ENCODE measurements at places on chromosomes 7 and 10.

GRCh38 chr7:110373416-110373815 is 717.5 kb upstream of the LRRN3 start:
- no peak overlapping the region for H3K27ac ChIP-seq
- no peaks in the 10 kb centered on the region for H3K27me3 ChIP-seq
- ATAC-seq = no peak
- no peaks in the 10 kb centered on the region for H3K36me3 ChIP-seq

GRCh38 chr7:119348491-119348890 is 924.5 kb upstream of the KCND2 start:
- no peaks in the 10 kb centered on the region for H3K36me3 ChIP-seq
- no peak for ATAC-seq
- H3K4me1 ChIP-seq = no peaks in the 10 kb centered on the region
- no peaks in the 10 kb centered on the region for H3K27me3 ChIP-seq

DNA sequence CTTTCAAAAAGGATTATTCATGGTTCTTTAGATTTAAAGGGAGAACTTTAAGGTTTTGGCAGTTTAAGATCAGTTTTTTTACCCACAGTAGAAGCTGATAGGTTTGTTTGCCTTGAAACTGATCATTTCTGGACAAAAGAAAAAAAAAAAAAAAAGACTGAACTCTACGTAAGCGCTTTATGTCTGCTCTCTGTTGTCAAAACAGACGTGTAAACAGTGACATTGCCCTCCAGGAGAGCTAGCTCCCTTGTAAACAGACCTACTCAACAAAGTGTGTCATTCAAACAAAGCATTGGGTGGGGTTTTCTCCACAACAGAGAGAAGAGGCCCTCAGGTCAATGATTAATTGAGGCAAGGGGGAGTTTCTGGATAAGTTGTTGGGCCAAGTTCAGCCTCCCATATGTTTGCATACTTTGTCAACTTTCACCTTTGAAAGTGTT is 568.1 kb upstream of the LRRN3 start:
- H3K36me3 ChIP-seq = no peaks in the 10 kb centered on the region
- H3K4me3 ChIP-seq = no peak overlapping the region
- H3K27me3 ChIP-seq = no peaks in the 10 kb centered on the region
- H3K27ac ChIP-seq = no peak overlapping the region

GRCh38 chr7:116912269-116912909 is 40.9 kb upstream of the ST7 start:
- no peak for ATAC-seq
- no peaks in the 10 kb centered on the region for H3K27me3 ChIP-seq
- no peak overlapping the region for H3K27ac ChIP-seq
- no peak overlapping the region for H3K4me3 ChIP-seq
- H3K4me1 ChIP-seq = no peaks in the 10 kb centered on the region

- no peak overlapping the region for H3K27ac ChIP-seq
- H3K4me1 ChIP-seq = no peaks in the 10 kb centered on the region
- no peak for ATAC-seq
- H3K36me3 ChIP-seq = peaks cover 100% of the 10 kb centered on the region
- H3K27me3 ChIP-seq = no peaks in the 10 kb centered on the region
- H3K4me3 ChIP-seq = no peak overlapping the region
These were observed 14.3 kb downstream of the ZNF282 start for GRCh38 chr7:149209518-149210269.

- no peak for ATAC-seq
- H3K27ac ChIP-seq = no peak overlapping the region
- no peaks in the 10 kb centered on the region for H3K27me3 ChIP-seq
- H3K4me1 ChIP-seq = no peaks in the 10 kb centered on the region
- no peaks in the 10 kb centered on the region for H3K36me3 ChIP-seq
These were observed 125.8 kb downstream of the ELMO1 start for GRCh38 chr7:37322831-37323230.

DNA sequence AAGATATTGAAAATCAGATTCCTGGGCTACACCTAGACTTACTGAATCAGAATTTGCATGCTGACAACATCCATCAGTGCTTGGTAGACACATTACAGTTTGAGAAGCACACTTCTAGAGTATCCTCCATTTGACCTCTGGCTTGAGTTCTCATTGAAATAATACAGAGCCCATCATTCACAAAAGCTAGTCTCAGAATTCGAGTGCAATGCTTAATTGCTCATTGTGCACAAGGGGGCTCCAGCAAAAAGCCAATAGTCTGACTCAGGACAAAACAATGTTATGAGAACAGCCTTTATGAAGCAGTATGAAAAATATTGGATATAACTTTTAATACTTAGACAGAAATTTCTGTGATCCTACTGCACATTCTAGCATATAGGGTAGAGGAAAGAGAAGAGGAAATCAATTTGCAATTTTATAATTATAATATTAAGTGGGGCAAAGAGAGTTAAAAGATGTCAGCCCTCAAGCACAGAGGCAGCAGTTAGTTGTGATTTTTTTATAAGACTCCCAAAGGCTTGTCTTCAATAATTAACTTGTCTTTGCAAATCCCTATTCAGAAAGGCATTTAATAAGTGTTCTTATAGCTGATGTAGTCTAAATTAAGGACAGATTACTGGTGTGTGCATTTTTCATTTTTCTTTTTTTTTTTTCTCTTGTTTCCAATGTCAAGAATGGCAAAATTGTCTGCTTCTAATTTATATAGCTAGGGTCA is 105.8 kb upstream of the ANK3 start:
- no peaks in the 10 kb centered on the region for H3K4me1 ChIP-seq
- H3K36me3 ChIP-seq = no peaks in the 10 kb centered on the region
- no peak overlapping the region for H3K4me3 ChIP-seq
- no peak overlapping the region for H3K27ac ChIP-seq
- no peak for ATAC-seq

DNA sequence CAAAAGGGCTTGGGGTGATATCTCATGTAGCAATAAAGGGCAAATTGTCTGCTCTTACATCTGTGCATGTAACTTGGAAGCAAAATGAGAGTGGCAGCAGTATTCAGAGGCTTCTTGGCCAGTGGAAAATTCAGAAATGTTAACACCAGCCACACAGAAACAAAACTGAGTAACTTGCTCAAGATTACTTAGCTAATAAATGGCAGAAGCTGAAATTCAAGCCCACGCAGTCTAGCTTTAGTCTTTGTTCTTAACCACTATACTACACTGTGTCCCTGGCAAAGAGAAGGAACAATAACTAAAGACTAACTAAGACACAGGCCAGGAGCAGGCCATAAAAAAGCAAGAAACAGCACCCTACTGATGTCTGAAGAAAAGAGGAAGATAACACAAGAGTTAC is 185.9 kb upstream of the ASAH2 start:
- no peaks in the 10 kb centered on the region for H3K36me3 ChIP-seq
- no peaks in the 10 kb centered on the region for H3K4me1 ChIP-seq
- no peak overlapping the region for H3K27ac ChIP-seq
- no peak overlapping the region for H3K4me3 ChIP-seq
- no peak for ATAC-seq

DNA sequence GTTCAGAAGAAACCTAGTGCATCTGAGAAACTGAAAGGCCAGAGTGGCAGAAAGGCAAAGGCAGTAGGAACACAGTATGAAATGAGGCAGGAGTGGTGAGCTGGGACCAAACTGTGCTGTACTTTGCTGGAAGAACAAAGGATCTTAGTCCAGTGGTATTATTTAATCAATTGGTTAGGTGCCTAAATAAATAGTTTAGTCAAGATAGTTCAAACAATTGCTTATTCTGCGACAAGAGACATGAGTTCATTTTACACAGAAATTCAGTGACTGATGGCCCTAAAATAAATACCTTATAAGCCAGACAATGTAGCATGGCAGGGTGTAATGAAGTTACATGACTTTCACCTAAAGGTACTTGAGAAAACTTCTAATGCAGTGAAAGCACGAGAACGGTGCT is 181.8 kb upstream of the LRRN3 start:
- H3K27me3 ChIP-seq = no peaks in the 10 kb centered on the region
- no peak overlapping the region for H3K4me3 ChIP-seq
- H3K4me1 ChIP-seq = peaks cover 4% of the 10 kb centered on the region
- no peak for ATAC-seq
- H3K27ac ChIP-seq = no peak overlapping the region

DNA sequence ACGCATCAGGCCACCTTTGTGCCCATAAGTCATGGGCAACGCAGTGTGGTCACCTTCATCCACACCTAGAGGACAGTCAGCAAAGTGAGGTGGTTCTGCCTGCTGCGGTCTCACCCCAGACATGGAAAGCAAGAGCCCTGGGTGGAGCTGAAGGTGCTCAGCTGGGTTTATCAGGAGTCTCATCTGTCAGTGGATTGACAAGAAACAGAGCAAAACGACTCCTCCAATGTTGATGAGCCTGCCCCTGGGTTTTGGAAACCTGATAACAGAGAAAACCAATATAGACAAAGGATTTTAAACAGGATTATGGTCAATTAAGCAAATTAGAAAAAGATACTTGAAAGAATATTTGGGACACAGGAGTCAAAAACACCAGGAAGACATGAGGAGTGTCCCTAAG is 229.3 kb upstream of the PRSS58 start:
- H3K27me3 ChIP-seq = peaks cover 15% of the 10 kb centered on the region
- H3K36me3 ChIP-seq = no peaks in the 10 kb centered on the region
- no peak overlapping the region for H3K27ac ChIP-seq
- no peaks in the 10 kb centered on the region for H3K4me1 ChIP-seq

- peak overlapping the region; percentile 47 for H3K4me3 ChIP-seq
- peak overlapping the region; percentile 39 for H3K27ac ChIP-seq
- H3K4me1 ChIP-seq = no peaks in the 10 kb centered on the region
- no peaks in the 10 kb centered on the region for H3K36me3 ChIP-seq
- ATAC-seq = peak; percentile 70
These were observed 8.9 kb downstream of the GLI3 start for GRCh38 chr7:42227936-42228591.

- H3K36me3 ChIP-seq = no peaks in the 10 kb centered on the region
- peaks cover 8% of the 10 kb centered on the region for H3K4me1 ChIP-seq
- H3K4me3 ChIP-seq = no peak overlapping the region
These were observed 178.8 kb downstream of the REEP3 start for GRCh38 chr10:63699785-63700613.

DNA sequence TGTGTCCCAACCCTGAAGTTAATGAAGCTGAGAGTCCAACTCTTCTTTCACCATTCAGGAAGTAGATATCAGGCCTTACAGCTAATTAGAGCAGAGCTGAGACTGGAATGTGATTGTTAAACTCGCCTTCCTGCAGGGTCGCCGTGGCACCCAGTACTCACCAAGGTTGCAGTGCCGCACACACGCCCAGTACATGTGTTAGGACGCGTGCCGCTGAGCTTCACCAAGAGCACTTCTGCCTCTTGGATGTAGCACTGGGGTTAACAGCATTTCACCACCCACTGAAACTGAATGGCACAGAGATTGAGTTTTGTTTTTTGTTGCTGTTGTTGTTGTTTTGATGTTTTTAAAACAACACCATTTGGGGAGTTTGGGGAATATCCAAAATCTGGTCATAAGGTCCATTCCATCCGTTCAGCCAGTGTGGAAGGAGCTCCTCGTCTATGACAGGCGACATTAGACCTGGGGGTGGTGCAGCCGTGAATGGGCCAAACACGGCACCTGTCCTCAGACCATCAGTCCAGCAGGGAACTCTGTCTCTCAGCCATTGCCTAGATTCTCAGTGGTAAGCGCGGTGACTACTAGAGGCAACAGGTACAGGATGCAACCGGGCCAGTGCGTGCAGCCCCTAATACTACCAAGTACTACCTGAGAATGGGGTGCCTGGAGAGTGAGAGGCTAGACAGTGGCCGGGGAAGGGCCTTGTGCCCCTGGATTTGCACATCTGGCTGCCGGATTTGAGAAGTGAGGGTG is 21.9 kb downstream of the WIPI2 start:
- H3K4me3 ChIP-seq = no peak overlapping the region
- H3K27me3 ChIP-seq = no peaks in the 10 kb centered on the region

DNA sequence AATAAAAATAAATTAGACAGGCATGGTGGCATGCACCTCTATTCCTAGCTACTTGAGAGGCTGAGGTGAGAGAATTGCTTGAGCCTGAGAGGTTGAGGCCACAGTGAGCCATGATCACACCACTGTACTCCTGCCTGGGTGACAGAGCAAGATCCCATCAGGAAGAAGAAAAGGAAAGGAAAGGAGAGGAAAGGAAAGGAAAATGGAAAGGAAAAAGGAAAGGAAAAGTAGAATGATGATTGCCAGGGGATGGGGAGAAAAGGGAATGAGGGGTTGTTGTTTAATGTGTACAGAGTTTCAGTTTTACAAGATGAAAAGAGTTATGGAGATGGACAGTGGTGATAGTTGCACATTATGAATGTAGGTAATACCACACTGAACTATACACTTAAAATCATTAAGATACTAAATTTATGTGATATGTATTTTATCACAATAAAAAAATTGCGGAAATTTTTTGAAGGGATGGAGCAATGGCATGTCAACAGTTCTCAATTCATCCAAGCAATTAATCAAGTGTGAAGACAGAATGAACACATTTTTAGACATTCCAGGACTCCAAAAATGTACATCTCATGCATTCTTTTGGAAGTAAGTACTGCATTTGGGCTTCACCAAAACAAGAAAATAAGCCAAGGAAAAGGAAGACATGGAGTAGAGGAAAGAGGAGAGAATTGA is 44.3 kb downstream of the IL6 start:
- no peaks in the 10 kb centered on the region for H3K4me1 ChIP-seq
- no peak for ATAC-seq
- no peaks in the 10 kb centered on the region for H3K27me3 ChIP-seq
- no peak overlapping the region for H3K27ac ChIP-seq
- no peaks in the 10 kb centered on the region for H3K36me3 ChIP-seq

DNA sequence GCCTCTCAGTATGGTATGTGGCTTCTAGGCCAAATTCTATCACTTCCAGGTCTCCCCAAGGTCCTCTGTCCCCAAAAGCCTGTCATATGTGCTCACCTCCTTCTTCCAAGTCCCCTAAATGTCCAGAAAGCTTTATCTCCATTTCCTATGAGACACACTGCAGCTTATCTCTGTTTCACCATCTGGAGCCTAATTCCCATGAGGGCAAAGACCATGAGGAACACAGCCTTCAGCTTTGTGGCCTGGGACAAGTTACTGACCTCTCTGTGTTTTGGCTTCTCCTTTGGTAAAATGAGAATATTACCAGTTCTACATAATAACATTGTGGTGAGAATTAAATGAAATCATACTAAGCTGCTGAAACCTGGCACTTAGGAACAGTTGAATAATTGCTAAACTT is 19.2 kb downstream of the ST8SIA6 start:
- H3K27ac ChIP-seq = no peak overlapping the region
- no peak for ATAC-seq
- H3K4me1 ChIP-seq = no peaks in the 10 kb centered on the region
- H3K27me3 ChIP-seq = peaks cover 45% of the 10 kb centered on the region
- H3K36me3 ChIP-seq = no peaks in the 10 kb centered on the region

DNA sequence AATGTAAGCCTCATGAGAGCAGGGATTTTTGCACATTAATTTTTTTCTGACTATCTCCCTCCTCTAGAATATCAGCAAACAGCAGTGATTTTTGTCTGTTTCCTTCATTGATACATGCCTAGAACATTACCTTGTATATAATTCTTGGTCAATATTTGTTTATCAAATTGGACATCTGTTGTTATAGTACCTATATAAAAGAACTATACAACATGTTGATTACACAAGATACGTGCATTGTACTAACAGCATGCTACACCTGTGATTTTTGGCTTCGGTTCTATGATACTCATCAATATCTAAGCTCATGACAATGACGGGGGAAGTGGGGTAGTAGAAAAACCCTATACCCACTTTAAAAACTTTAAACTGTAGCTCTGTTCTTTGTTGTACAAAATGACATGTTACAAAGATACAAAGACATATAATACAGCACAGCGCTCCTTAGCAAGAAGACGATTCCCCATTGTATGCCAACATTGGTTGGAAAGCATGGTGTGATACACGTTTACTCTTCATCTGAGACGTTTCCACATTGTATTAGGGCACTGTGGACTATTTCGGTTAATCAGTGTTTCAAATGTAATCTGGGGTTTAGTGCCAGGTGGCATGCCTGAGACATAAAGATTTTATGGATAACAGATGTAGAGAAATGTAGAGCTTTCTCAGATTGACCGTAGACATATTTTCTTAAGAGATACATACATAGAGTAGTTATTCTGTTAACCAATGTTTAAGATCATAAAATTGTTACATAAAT is 70.5 kb upstream of the FOXP2 start:
- H3K36me3 ChIP-seq = no peaks in the 10 kb centered on the region
- no peak overlapping the region for H3K27ac ChIP-seq
- H3K4me3 ChIP-seq = no peak overlapping the region
- no peak for ATAC-seq

All from gastroesophageal sphincter (tissue), 4 donors.